GM13977 (cell line): ENCODE measurements at places on chromosomes 12 and 14.
A peak's percentile ranks its signal among the peaks of the same experiment; 100 is the strongest.

- DNase-seq = no peak
These were observed 1011.8 kb downstream of the TMEM121 start for GRCh38 chr14:106538201-106538600.

GRCh38 chr12:42507081-42507480, 82.5 kb downstream of the PRICKLE1 start:
- DNase-seq = no peak

- DNase-seq = peak; percentile 19
These were observed 1.3 kb downstream of the C12orf75 start for GRCh38 chr12:105331805-105332251.

GRCh38 chr14:21093769-21094681, 4.4 kb downstream of the ZNF219 start:
- DNase-seq = peak; percentile 18

DNA sequence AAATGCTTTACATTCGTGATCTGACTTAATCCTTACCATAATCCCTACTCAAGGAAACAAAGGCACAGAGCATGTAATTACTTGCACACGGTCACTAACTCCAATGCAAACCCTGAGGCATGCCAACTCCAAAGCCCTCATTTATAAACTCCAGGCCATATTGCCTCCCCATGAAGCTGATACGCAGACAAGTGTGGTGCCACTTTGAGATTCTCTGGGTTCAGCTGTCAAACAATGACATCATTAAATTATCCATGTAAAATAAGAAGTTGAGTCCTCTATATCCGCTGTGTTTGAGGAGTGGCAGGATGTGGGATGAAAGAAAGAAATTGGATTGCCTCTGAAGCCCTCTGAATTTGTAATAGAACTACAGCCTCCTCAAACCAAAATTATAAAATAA, 62.8 kb downstream of the ANO4 start:
- no peak for DNase-seq

DNA sequence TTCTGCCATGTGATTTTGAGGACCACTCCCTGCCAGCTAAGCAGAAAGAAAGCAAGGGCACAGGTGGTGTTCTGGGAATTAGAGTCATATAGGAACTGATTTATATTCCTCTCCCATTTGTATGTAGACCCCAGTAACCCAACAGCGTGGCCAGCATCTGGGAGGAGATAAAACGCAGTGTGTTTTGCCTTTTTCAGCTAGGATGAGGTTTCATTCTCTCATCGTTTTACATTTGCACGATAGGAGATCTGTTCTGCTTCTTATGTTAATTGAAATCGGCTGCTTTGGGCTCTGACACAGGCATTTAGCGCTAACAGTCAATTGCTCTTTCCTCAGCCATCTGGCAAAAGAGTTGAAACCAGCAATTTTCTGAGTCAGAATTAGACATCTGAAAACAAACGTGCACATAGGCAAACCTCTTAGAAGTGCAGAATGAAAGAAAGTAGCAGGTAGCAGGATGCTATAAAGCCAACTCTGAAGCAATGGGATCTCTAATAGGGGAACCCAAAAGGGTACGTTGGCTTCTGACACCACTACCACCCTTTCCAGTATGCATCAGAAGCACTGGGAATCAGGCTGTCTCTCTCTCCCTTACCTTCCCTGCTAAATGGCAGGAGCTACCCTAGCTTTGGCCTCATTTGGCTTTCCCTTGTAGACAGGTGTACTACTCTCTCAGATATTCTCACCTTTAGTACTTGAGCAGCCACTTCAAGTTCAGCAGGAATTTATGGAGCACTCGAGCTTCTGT, 219.1 kb downstream of the PHLDA1 start:
- DNase-seq = no peak

- DNase-seq = no peak
These were observed 1218.9 kb upstream of the TMEM132C start for GRCh38 chr12:127048057-127048456.

DNA sequence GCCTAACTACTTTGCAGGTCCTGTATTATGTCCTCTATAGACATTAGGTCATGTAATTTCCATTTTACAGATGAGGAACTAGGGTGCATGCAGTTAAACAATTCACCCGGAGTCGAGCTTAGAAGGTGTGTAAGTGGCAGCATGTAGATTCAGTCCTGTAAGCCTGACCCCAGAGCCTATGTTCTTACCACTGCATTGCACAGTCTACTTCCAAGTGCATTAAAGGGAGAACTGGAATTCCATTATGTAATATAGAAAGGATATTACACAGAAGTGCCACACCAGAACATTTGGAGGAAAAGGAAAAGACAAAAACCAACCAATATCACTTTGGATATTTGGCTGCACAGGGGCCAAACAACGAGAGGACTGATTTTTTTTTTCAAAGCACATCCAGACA, 1.2 kb downstream of the GLT8D2 start:
- no peak for DNase-seq

DNA sequence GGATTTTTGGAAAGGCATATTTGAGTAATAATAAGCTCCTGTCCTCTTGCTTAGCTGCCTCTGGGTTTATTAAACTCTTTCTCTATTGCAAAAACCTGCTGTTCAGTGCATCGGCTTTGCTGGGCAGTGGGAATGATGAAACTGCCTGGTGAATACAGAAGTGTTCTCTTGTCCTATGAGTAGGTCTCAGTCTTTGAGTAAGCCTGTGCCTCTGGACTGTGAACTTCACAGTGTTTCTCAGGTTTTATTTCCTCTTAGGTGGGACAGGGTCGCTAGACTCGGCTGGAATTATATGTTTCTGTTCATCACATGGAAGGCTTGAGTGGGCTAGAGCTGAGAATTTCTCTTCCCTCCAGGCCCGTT, 46.4 kb downstream of the CRADD start:
- DNase-seq = no peak

DNA sequence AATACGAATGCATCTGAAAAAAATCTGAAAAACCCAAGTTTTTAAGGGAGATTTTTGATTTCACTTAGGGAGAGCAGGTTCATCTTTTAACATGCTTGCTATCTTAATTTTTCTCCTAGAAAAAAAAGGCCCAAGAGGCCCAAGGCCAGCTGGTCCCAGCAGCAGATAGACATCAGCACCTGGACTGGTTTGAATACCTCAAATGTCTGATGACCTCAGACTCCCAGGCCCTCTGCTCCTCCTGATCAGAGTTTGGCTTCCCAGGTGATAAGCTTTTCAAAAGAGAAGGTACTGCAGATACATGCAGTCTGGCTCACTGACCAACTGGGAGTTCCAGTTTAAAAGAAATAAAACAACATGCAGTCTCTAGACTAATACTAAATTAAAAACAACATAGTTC, 82.6 kb downstream of the C2CD5 start:
- DNase-seq = no peak

GRCh38 chr14:39472078-39472477, 39.8 kb upstream of the FBXO33 start:
- DNase-seq = no peak

- no peak for DNase-seq
These were observed 274.7 kb downstream of the TTC6 start for GRCh38 chr14:37870170-37870569.

DNA sequence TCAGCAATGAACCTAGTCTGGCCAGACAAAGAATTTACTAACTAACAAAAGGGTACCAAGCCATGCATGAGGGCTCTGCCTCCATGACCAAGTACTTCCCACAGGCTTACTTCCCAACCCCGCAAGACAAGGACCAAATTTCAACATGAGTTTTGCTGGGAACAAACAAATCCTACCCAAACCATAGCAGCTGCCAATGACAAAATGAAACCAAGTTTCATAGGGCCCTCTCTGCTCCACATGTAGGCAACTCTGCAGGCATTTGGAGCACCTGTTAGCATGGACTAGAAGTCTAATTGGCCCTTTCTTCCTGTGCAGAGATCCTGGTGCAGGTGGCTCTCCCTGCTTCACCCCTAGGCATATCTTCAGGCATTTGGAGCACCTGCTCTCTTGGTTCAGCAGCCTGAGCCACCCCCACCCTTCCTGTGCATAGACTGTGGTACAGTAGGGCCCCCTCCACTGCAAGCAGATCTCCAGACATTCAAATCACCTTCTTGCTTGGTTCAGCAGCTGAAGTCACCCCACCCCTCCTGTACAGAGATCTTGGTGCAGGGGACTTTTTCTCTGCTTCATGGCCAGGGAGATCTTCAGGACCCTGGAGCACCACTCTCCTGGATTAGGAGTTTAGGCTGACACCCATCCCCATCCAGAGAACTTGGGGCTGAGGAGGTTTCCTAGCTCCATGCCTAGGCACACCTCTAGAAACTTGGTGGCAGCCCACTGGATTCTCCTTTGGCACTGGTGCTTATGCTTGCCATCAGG, 308.7 kb downstream of the RPAP3 start:
- no peak for DNase-seq

- DNase-seq = no peak
These were observed 192.9 kb upstream of the ALG10B start for GRCh38 chr12:38123566-38124246.

- DNase-seq = no peak
These were observed 42.8 kb upstream of the SCN8A start for GRCh38 chr12:51548241-51548640.

DNA sequence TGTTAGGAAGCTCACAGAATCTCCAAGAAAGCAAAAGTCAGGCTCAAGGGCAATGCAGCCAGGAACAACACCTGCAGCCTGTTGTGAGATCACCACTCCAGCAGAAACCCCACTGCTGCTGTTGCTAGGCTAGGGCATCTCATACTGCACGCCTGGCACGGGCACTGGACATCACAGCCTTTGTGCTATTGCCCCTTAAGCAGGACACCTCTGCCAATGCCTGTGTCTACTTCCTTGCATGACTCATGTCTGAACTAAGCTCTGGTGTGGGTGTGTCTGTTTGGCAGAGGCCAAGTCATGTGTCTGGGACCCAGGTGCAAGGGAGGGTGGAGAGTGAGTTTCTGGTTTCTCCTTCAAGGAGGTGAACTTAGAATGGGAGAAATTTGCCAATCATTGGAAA, 10.0 kb upstream of the DDX47 start:
- DNase-seq = peak; percentile 56

DNA sequence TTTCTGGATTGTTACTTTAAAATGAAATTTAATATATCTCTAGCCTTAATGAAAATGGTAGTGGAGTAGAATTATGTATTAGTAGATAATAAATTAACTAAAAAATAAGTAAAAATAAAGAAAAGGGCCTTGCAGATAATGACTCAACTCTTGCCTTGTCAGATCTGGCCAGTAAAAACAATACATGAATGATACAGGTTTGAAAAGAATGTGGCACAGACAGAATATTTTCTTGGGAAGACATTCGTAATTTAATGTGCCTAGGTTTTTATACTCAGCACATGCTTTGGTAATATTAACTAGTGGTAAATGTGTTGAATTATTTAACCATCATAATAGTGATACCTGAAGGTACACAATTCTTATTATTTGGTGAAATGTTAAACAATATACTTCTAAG, 28.3 kb downstream of the ATF7IP start:
- DNase-seq = no peak

GRCh38 chr12:110937104-110937641, 16.8 kb upstream of the MYL2 start:
- DNase-seq = peak; percentile 81

GRCh38 chr12:48924617-48925303, 532 bp downstream of the FKBP11 start:
- peak; percentile 87 for DNase-seq

DNA sequence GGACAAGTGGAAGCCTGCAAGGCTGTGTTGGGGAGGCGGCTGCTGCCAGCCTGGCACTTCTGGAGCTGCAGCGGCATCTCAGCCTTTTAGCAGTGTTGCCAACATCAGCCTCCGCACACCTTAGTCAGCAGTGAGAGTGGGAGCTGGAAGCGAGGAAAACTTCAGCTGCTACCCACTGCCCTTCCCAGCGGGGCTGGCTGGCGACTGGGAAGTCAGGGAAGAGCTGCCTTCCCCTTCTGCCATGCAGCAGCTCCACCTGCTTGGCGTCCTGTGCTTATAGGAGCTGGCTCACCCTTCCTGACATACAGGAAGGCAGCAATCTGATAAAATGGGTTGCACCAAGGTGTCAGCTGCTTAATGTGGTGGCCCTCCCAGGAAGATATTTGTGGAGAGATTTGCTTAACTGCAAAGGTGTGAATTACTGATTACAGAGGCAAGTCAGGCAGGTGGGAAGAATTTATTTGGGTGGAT, 15.4 kb upstream of the PLEKHG3 start:
- no peak for DNase-seq

DNA sequence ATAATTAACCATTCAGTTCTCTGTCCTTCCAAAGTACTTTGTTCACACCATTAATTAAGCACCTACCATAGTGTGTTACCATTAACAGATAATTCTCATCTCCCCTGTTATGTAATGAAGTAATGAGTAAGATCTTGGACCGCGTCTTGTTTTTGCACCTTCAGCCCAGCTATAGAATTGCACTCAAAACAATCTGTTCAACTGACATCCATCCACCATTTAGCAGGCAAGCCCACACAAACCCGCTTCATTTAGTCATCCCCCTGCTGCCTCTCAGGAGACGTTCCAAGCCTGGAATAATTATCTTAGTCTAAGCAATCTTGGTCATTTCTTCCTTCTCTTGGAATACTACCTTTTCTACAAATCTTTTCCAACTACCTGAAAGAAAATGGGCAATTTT, 74.4 kb downstream of the DUSP16 start:
- no peak for DNase-seq

DNA sequence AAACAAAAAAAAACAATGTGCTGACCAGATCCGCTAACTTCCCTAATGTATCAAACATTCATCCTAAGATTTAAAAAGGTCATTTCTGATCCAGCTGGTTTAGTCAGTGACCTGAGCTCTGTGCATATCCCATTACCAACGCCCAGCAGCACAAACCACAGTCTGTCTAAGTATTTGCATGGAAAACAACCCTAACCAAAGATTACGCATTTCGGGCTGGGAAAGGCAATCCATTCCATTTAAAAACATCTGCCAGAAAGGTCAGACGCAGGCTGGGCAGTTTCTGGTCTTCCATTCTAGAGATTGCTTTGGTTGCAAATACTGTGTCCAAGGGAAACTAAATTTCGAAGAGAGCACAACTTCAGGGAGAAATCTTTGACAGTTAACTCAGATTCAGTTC, 234.9 kb downstream of the FLRT2 start:
- DNase-seq = no peak

DNA sequence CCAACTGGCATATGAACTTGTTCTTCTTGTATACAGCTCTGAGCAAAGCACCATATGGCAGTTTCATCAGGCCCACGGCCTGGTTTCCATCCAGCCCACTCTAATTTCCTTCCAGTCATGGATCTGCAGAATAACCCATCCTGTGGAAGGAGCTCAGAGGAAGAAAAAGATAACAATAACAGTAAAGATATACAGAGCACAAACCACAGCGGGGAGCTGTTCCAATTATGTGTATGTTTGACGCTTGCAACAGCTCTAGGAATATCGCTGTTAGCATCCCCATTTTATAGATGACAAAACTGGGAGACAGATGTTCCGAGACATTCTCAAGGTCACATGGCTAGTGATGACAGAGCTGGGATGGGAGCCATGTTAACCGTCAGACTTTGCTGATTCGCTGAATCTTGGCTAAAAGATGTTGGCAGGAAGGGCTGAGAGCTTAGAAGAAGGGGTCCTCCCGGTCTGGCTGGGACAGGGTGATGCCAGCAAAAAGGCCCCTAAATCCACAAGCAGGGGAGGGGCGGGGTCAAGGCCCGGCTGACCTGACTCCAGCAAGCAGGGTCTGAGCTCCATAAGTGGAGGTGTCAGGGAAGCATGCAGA, 34.4 kb upstream of the CIPC start:
- no peak for DNase-seq
